ENCODE measurements at places on chromosomes 7 and 10.

DNA sequence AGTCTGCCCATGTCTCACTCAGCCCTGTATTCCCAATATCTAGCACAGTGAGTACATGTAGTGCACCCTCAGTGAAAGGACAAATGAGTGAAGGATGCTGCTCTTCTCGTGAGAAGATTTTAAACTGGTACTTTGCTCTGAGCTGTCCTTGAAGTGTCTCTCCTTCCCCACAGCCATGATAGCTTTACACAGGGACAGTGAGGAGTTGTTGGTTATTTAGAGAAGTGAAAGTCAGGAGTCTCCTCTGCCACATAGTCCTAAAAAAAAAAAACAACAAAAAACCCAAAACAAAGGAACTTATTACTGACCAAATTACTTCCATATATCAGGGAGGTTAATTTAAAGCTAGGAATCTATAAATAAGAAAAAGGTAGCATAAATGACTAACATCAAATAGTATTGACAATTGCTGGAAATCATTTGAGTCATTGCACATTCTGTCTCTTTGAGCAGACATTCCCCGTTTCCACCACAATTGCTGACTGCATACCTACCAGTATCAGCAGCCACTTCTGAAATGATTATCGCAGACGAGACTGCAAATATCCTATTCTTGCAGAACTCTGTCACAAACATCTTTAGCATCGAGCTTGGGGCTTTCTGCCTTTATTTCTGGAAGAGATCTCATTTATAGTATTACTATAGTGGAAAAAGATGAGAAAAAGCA is 202.1 kb downstream of the PTEN start:
- no peak for DNase-seq

DNA sequence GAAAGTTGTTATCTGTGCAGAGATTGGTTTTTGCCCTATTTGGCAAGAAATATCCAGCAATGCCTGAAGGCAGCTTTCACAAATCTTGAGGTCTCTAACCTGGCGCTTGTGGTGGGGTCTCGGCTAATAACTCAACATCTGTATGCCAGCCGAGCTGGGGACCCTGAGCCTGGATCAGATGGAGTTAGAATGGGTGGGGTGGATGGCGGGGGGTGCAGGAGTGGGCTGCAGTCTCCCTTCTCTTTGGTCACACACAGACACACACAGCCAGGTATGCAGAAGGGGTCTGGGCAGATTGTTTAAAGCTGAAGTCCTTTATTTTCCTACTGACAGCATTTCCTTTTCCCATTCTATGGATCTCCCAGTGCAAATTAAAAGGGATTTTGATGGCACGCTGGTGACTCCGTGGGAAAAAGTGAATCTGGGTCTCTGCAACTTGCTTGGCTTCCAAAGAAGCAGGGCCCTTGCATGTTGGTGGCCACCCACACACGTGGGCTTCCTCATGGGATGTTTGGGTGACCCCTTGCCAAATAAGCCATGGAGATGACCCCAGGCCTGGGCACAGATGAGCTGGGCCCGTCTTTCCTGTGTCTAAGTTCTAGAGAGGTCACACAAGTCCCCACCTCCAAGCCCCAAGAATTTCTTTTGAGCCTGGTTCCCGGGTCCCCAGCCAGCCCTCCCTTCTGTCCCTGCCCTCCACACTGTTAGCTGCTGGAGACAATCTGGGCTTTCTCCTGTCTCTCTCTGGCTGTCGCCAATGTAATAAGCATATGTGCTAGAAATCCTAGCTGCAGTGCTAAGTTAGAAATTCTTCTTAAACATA is 39.9 kb upstream of the EMX2 start:
- no peak for DNase-seq

- no peak for DNase-seq
Observed at GRCh38 chr7:123303926-123304325, 104.2 kb upstream of the SLC13A1 start.

DNA sequence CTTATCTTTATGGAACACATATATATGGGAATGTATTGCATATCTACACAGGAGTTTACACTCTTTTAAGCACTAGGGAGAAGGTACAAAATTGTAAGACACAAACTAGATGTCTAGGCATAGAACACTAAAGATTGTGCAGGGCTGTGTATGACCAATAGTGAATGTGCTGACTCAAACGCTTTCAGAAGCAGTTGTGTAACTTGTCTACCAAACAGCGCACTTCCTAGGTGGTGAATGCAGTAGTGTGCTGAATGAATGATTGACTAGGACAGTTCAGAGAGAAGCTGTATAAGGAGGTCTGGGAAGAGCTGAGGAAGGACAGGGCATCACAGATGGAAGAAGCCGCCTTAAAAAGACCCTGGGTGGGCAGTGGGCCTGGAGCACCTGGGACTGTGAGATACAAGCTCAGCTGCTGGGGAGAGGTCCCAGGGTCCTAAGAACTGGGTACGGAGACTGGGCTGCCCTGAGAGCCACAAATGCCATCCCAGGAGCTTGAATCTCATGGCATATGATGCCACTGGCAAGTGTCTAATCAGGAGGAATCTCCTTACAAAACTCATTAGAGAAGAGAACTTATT is 14.2 kb downstream of the CLRN3 start:
- no peak for DNase-seq

DNA sequence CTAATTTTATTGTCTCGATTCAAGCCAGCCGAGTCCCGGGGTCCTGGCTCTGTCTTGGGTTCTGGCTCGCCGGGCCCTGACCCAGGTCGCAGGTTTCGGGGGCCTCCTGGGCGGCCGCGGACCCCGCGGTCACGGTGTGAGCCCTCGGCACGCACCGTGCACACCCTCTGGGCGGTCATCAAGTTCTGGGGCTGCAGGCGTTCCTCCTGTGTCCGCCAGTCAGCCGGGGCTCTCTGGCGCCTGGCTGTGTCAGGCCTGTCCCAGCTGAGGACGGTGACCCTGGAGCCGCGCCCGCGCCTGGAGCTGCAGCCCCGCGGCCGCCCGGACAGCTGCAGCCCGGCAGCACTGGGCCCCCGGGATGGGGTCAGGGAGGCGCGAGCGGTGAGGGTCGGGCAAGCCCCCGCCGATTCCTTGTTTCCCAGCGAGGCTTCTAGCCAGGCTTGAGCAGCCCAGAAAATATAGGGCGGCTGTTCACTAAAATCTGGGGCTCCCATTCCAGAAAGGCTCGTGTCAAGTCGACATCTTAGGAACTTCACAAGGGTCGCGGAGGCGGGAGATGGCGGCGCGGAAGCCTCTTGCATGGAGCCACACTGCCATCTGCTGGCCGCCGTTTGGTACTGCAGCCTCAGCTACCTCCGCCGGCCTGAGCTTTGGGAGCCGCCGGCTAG is 4.2 kb upstream of the HOXA7 start:
- peak; percentile 95 for DNase-seq

- no peak for DNase-seq
Observed at GRCh38 chr10:124693801-124694416, 50.3 kb downstream of the FAM53B start.

GRCh38 chr10:132110713-132111112 is 45.0 kb downstream of the JAKMIP3 start:
- peak; percentile 11 for DNase-seq

- no peak for DNase-seq
Observed at GRCh38 chr10:49061667-49062066, 53.7 kb downstream of the VSTM4 start.

DNA sequence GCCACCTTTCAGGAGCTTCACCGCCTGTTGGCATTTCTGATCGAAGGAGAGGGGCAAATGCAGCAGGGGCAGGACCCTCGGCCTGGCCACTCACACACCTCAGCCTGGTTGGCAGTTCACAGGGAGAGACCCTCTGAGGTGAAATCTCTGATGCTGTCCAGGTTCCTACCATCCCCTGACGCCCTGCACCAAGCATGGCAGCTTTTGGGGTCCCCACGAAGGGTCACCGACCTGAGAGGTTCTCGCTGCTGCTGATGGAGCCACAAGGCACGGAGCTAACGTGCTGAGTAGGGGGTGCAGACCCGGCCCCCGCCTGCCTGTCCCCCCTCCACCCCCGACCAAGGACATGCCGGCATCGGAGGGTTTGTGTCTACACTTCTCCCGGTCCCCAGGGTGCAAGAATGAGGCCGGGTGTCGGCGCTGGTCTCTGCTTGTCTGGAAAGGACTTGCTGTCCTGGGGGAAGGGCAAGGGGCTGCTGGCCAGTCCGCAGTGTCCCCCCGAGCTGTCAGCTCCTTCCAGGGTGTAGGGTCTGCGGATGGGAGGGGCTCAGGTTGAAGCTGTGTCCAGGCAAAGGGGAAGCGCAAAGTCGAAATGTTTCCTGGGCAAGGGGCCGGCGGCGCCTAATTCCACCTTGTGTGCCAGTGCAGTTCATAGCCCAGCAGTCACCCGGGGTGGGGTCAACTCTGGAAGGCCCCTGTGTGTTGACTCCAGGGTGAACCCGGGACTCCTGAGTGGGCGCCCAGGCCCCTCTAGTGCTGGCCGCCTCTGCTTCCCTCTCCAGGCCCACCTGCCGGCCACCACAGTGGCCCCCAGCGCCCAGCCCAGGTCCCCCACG is 132.6 kb downstream of the DNAJB6 start:
- no peak for DNase-seq

Data from femur (tissue), 1 donor.